Hepatocyte (in vitro differentiated cells): ENCODE measurements at places on chromosomes 7 and 10. TPM values are rescaled to one million over a fixed set of nuclear protein-coding genes. Genes with fewer than 3 reads are reported as not detected.

Gene DGKB
- 0.28 and 0.35 TPM in 2 replicates for polyA plus RNA-seq

Gene PKD1L1
- polyA plus RNA-seq = 0.07 TPM in 1 of 2 replicates, not detected in the other

Gene NUTM2E
- polyA plus RNA-seq = 0.06 and 0.13 TPM in 2 replicates

Gene COL26A1
- 10.8 and 19.1 TPM in 2 replicates for polyA plus RNA-seq

Gene TRPV6
- 3.7 and 8.5 TPM in 2 replicates for polyA plus RNA-seq

Gene OR2A7
- polyA plus RNA-seq = 1.6 and 1.9 TPM in 2 replicates

Gene NPSR1
- polyA plus RNA-seq = not detected in 2 replicates

Gene DMBT1
- polyA plus RNA-seq = 0.88 TPM in 1 of 2 replicates, not detected in the other

Gene AGR2
- polyA plus RNA-seq = 173 and 183 TPM in 2 replicates

Gene SORBS1
- polyA plus RNA-seq = 17.0 and 18.2 TPM in 2 replicates

Gene WIPF3
- 0.98 and 1.2 TPM in 2 replicates for polyA plus RNA-seq

- peak; percentile 68 for DNase-seq
These were observed 95.4 kb downstream of the FAM53B start for GRCh38 chr10:124648738-124649137.

DNA sequence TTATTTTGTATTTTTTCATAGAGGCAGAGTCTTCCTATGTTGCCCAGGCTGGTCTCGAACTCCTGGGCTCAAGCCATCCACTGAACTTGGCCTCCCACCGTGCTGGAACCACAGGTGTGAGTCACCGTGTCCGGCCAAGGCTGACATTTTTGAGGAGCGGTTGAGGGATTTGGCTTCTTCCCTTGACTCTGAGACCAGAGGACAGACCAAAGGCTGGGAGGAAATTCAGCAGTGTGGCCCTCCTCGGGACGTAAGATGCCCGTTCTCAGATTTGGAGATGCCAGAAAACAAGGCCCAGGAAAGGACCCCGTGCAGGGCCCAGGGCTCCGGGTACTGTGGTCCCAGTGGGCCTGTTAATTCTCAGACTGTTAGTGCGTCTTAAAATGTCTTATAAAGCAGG, 146.2 kb downstream of the WDR37 start:
- no peak for DNase-seq

DNA sequence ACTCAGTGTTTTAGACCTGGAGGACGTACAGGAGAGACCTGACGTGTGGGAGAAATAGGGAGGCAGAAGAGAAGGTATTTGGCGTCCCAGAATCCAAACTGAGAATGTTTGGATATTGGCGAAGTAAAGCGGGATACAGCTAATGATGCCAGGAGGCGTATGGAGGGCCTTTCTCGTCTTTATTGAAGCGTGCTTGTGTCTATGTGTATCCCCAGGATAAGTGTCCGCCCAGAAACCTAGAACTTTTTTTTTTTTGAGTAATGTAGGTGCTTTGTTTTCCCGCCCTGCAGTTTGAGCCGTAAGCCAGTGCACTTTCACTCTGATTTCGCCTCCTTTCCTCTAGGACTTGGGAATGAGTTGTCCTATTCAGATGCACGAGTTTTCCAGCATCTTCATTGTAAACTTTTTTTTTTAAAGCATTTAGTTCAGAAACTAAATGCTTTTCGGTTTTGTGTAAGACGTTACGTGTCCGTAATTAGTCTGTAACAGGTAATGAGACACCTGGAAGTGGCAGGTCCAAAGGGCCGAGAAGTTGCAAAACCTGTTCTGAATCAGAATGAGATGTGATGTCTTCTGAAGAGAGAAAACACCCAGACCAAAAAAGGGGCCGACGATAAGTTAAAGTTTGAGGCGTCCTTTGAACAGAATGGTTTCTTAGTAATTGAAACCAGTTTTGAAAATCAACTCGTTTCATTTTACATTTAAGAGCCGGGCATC, 746 bp downstream of the ARL5B start:
- peak; percentile 67 for DNase-seq

DNA sequence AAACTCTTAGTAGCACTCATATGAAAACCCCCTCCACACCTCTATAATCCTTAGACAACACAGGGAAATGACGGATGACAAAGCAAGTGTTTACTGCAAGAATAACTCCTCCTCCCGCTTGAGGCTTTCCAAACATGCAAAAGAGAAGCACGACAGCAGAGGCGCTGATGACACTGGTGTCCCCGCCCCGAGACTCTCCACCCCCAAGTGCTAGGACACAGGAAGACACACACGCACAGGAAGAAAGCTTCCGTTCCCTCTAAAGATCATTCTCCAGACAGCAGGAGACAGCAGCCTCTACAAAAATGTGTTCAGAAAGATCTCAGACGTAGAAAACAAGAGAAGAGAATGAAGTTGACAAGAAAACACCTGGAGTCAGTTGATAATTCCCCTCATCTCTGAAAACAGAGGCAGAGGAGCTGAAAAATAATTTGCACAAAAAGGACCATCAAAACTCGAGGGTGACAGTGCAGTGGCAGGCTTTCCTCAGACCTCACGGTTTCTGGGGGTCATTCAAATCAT, 90.2 kb downstream of the DLG5 start:
- no peak for DNase-seq

DNA sequence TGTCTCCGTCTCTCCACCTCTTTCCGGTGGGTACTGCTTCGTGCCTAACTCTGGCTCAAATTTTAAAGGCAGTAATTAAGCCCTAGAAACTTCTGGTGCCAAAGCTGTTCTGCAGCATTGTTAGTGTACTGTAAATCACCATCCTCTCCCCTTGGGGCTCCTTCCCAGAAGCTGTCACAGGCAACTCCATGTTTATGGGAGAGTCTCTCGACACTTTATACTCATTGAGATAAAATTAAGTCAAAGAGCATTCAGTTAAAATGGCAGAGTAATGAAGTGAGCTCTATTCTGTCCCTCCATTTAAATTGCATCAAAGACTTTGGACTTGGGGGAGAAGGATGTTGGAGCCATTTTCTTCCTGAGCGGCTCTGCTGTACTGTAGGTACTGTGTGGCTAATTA, 274.8 kb downstream of the SFMBT2 start:
- no peak for DNase-seq

DNA sequence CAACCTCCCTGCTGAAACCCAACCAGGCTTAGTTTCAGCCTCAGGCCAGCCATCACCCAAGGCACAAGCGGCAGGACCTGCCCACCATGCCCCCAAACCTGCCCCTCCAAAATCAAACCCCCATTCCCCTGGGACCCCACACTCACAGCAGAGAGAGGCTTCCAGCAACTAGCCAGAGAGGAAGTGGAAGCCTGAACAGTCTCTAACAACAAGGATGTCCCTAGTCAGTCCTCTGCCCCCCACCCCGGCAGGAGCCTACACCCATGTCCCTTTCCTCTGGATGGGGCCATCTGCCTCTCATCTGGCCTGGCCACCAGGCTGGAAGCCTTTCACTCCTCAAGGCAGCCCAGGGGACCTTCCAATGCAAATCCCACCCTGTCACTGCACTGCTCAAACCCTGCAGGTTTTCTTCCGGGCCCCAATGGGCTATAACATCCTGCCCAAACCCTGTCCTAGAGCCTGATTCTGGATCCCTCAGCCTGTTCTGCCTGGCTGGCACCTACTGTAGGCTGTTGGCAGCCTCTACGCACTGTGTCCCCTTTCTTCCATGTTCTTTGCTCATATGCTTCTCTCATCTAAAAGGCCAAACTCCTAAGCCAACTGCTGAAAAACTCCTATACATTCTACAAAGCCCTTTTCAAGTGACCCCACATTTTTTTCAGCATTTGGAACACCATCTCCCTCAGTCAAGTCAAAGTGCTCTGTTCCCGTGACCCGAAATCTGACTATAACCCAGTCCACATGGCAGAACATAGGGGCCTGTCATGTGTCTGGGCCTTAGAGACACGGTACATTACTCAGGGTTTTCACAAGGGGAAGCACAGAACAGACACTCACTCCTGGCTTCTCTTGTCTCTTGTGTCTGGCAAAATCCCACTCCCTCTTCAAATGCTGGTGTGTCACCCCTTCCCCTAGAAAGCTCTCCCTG, 253.3 kb downstream of the TNS3 start:
- no peak for DNase-seq

GRCh38 chr10:123864923-123865322, 26.7 kb downstream of the CPXM2 start:
- no peak for DNase-seq

DNA sequence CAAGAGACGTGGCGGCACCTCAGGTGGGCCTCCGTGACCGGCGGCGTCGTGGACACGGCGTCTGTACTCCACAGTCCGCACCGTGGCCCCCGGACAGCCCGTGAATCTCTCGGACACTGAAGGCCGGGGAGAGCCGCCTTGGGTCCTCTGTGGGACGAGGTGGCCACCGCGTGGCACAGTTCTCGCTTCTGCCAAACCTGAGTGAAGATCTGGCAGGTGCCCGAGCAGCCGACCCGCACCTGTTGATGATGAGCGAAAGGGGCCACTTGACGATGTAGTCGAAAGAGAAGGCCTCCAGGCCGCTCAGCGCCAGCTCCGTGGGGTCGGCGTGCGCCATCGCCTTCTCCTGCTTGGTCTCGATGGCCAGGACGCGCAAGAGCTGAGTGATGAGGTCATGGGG, 8.5 kb upstream of the ADAM8 start:
- no peak for DNase-seq

GRCh38 chr10:3681642-3682554, 103.1 kb downstream of the KLF6 start:
- DNase-seq = no peak

DNA sequence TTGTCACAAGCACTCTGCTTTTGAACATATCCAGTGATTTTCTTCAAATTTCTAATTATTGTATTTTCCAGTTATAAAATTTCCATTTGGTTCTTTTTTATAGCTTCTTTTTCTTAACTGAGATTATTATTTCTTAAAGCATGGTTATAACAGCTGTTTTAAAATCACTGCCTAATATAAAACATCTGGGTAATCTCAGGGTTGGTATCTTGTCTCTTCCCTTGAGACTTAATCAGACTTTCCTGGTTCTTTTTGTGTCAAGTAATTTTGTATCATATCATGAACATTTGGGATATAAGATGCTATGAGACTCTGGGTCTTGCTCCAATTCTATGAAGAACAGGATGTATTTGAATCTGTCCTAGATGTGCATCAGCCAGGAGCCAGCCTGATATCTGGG, 93.6 kb downstream of the HIBADH start:
- DNase-seq = no peak

GRCh38 chr7:155377838-155378579, 79.9 kb upstream of the EN2 start:
- peak; percentile 68 for DNase-seq

GRCh38 chr10:132563485-132564248, 26.1 kb downstream of the INPP5A start:
- DNase-seq = no peak

DNA sequence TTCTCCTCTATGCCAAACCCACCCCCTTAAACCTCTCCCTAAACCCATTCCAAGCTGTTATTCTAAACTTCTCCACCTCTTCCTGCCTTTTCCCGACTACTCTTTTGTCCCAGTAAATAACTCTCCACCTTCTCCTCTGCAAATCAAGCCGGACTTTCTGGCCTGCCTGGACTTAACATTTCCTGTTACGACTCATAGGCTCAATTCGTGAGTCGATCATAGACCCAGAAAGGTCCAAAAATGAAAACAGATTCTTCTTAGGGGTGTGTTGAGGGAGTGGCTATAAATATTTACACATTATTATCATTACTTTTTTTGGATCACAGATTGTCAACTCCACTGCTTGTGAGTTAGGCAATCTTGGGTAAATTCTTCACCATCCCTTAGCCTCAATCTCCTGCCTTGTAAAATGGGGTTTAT, 59.0 kb upstream of the HABP2 start:
- no peak for DNase-seq

- no peak for DNase-seq
These were observed 620.8 kb upstream of the AUTS2 start for GRCh38 chr7:68977385-68978055.

- no peak for DNase-seq
These were observed 1.2 kb upstream of the MAP3K8 start for GRCh38 chr10:30432622-30433305.

GRCh38 chr10:119131512-119132240, 27.8 kb downstream of the DENND10 start:
- DNase-seq = no peak

DNA sequence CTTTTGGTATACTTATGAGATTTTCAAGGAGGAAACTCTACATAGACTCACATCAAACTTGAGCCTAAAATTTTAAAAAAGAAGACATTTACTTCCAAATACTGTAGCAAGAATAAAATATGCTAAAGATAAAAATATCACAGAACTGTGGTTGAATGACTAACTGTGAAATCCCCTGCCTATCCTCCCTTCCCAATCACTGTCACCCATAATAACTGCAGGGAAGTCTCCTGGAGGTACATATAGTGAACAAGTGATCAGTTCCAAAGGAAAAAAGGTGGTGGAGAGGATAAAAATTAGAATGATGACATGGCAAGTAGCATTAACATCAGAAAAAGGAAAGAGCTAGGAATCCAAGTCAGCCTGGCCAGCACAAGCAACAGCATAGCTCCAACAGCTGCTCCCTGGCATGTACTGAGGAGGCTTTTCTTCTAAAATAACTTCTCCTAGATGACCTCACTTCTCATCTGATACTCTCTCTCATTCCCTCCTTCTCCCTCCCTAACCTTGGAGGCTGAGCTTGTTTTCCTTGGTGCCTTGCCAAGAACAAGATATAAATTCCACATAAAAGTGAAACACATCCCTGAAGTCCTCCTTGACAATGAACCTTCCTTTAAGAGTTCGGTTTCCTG, 124.0 kb downstream of the IQUB start:
- peak; percentile 58 for DNase-seq

GRCh38 chr7:143958781-143959180, 4.1 kb downstream of the OR2F1 start:
- DNase-seq = no peak

- DNase-seq = no peak
These were observed 534.3 kb downstream of the PTPRN2 start for GRCh38 chr7:158053183-158053915.

- peak; percentile 69 for DNase-seq
These were observed 33.1 kb downstream of the SMC3 start for GRCh38 chr10:110600487-110601101.

GRCh38 chr7:151786936-151787335, 90.0 kb downstream of the PRKAG2 start:
- no peak for DNase-seq

- DNase-seq = no peak
These were observed 44.6 kb downstream of the PHTF2 start for GRCh38 chr7:77843194-77843593.

DNA sequence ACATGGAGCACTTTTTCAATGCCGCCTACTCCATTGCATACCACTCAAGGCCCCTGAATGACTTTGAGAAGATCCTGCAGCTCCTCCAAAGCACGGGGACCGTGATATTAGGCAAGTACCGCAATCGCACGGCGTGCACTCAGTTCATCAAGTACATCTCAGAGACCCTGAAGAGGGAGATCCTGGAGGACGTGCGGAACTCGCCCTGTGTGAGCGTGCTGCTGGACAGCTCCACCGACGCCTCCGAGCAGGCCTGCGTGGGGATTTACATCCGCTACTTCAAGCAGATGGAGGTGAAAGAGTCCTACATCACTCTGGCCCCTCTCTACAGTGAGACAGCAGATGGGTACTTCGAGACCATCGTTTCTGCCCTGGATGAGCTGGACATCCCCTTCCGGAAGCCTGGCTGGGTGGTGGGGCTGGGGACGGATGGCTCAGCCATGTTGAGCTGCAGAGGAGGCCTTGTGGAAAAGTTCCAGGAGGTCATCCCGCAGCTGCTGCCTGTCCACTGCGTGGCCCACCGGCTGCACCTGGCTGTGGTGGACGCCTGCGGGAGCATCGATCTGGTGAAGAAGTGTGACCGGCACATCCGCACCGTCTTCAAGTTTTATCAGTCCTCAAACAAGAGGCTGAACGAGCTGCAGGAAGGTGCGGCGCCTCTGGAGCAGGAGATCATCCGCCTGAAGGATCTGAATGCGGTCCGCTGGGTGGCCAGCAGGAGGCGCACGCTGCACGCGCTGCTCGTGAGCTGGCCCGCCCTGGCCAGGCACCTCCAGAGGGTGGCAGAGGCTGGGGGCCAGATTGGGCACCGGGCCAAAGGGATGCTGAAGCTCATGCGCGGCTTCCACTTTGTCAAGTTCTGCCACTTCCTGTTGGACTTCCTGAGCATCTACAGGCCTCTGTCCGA, 12.7 kb upstream of the ATP6V0E2 start:
- DNase-seq = no peak
